ENCODE measurements at places on chromosomes 16 and 17.
A peak's percentile ranks its signal among the peaks of the same experiment; 100 is the strongest.

DNA sequence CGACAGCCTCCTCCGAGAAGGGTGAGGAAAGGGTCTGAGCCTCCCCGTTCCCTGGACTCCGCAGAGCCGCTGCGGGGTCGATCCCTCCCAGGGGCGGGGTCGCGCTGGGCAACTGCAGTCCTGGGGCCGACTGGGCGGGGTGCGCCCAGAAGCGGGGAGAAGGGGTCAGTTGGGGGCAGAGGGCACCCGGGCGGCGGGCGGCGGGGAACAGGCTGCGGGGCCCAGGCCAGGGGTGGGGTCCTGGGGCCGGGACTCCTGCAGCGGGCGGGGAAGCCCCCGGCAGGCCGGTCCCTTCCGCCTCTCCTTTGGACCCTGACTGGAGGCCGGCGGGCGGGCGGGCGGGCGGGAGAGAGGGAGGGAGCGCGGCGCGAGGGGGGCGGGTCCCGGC is 352 bp downstream of the GGNBP2 start:
- peak; percentile 65 for DNase-seq

DNA sequence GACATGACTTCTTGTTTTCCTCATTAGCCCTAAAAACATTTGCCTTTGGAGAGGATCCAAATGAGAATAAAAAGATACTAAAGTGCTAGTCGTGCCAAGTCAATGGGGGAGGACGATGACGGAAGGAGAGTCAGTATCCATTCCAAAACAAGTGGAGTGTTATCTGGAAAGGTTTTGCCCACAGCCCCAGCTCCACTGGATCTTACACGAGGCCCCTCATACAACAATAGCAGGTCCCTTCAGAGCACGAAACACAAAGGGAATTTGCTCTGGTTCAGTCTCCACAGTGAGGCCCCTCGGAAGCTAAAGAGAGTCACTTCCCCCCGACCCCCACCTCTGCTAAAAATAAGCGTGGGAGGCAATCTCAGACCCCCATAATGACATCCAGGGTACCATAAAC is 496.9 kb upstream of the ZFHX3 start:
- no peak for DNase-seq

DNA sequence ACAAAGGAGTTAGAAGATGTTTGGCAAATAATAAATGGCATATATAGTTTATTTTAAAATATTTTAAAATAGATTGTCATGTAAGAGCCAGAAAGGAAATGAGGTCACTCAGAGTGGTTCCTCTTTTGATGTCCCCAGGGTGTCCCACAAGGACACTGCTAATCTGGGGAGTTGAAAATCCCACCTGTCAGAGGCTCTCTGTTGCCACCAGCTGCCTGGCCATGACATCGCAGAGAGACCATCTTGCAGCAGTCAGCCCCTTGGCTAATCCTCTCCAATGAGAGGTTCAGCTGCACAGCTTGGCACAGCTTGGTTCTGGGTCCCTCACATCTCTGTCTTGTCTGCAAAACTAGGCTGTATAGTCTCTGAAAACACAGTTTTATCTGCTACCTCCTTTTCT is 11.0 kb upstream of the RBFOX1 start:
- no peak for DNase-seq

DNA sequence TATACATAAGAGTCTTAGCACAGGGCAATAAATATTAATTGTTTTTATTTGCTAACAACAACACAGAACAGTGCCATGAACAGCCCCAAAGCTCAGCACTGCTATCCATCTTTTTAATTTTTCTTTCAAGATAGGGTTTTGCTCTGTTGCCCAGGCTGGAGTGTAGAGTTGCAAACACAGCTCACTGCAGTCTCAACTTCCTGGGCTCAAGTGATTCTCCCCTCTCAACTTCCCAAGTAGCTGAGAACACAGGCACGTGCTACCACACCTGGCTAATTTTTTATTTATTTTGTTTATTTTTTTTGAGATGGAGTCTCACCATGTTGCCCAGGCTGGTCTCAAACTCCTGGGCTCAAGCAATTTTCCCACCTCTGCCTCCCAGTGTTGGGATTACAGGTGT is 47.6 kb upstream of the AKAP1 start:
- DNase-seq, result no peak

DNA sequence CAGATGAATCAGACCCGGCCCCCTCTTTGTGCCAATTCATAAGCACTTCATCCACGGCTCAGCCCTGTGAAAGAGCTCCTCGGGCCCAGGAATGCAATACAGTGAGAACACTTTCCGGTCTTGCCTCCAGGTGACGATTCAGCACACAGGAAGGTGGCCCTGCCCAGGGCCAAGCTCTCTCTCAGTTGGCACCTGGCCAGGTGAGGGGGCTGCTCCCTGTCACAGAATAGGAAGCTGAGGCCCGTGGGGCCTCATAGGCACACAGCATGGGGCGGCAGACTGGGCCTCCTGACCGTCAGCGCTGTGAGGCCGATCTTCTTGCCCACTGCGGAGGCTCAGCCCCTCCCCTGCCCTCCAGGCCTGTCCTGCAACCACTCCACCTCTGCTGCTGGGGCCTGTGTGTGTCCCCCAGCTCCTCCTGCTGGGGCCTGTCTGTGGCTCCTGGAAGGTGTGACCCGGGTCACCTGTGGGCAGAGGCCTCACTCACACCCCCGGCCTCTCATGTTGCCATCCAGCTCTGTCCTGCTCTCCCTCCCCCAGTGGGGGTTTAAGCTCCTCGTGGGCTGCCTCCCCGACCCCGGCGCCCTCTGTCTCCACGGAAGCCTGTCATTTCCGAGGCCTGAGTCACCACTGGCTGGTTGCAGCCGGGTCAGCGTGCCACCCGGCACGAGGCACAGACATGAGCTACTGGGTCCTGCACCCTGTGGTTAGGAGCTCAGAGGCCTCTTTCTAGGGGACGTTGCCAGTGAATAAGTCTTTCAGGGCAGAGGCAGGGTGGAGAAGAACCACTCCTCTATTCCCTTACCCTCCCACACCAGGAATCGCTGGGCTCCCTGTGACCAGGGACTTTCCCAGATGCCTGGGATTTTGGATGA is 114.4 kb downstream of the SEC14L1 start:
- DNase-seq, result no peak

DNA sequence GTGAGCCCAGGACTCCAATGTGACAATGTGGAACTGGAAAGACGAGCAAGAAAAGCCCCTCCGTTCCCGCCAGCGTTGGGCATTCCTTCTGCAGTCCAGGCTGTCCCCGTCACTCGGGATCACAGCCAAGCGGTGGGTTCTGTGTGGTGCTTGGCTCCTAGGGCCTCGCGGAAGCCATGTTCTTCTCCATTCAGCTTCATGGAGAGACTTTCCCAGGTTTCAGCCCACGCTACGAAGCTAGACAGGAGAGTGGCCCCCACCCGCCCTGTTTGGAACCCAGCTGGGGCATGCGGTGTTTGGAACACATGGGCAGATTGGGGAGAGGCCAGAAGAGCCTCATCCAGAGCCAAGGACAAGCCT is 5.8 kb downstream of the LMF1 start:
- DNase-seq, result no peak

- no peak for DNase-seq
Measured at GRCh38 chr16:30112197-30113030, 923 bp downstream of the GDPD3 start.

DNA sequence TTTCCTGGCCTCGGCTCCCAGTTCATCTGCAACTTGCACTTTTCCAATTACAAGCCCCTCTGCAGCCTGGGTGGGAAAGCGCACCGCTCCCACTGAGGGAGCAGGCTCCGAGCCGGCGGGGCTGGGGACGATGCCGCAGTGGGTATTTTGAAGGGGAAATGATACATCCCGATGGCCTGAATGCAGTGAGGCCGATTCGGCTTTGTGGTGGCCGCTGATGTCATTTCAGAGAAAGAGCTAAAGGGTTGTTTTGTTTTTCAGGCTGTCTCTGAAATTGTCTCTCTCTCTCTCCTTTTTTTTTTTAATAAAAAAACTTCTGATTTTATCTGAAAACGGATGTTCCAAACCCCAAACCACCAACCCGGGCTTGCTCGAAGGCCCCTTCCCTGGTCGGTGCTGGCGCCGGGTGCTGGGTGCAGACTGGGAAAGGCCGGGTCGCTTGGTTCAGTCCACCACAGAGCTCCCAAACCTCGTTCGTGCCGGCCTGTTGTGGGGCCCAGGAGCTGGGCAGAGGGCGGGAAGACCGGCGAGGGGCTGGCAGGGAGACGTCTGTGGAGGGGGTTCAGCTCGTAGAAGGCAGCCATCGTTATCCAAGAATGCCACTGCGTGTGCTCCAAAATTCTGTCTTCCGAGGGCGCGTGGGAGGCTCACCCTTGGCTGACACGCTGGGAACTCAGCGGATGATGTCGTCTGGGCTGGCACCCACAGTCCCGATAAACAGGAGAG is 102.8 kb downstream of the FOXL1 start:
- DNase-seq, result no peak

DNA sequence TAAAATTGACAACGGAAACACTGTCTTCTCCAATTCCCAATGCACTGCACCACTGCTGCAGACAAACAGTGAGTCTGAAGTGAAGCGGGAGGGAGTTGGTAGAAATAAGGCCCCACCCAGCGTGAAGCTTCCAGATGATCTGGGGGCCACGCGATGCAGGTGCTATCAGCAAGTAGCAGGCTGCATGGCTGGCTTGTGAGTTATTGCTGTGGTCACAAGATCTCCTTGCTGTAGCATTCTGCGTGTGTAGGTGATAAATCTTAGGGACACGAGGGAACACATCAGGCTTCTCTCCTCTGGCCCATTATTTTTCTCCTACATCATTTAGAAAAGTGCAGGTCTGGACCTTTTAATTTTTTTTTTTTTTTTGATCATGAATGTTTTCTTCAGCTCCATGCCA is 407.6 kb downstream of the TMEM114 start:
- no peak for DNase-seq

GRCh38 chr17:82860606-82861392 is 21.0 kb upstream of the ZNF750 start:
- DNase-seq, result no peak

- no peak for DNase-seq
Measured at GRCh38 chr17:63714550-63715277, 14.8 kb upstream of the LIMD2 start.

- DNase-seq, result no peak
Measured at GRCh38 chr16:79876332-79876730, 275.8 kb upstream of the MAF start.

DNA sequence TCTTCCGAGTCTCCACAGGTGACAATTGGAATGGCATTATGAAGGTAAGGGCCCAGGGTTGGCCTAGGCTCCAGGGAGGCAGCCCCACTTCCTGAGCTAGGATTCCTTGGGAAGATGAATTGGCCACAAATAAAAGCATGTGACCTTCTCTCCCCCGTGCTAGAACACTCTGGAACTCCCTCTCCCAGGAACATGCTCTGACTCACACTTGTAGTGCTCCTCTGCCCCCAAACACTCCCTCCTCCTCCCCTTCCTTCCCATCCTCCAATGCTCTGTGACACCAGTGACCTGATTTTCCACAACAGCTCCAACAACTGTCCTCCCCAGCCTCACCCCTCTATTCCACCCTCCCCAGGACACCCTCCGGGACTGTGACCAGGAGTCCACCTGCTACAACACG is 16.4 kb upstream of the ABCC3 start:
- DNase-seq, result no peak

- DNase-seq, result no peak
Measured at GRCh38 chr17:17191961-17192381, 14.2 kb downstream of the PLD6 start.

GRCh38 chr16:89093602-89094251 is at the start of gene ACSF3:
Gene ACSF3, plus strand, starts transcription at chr16:89093852. Its CDS starts 6,830 bp downstream, at chr16:89100682.
- no peak for DNase-seq

- no peak for DNase-seq
Measured at GRCh38 chr17:48148029-48148770, 40.6 kb downstream of the SNX11 start.

GRCh38 chr16:61713787-61714186 is 322.5 kb downstream of the CDH8 start:
- DNase-seq, result no peak

DNA sequence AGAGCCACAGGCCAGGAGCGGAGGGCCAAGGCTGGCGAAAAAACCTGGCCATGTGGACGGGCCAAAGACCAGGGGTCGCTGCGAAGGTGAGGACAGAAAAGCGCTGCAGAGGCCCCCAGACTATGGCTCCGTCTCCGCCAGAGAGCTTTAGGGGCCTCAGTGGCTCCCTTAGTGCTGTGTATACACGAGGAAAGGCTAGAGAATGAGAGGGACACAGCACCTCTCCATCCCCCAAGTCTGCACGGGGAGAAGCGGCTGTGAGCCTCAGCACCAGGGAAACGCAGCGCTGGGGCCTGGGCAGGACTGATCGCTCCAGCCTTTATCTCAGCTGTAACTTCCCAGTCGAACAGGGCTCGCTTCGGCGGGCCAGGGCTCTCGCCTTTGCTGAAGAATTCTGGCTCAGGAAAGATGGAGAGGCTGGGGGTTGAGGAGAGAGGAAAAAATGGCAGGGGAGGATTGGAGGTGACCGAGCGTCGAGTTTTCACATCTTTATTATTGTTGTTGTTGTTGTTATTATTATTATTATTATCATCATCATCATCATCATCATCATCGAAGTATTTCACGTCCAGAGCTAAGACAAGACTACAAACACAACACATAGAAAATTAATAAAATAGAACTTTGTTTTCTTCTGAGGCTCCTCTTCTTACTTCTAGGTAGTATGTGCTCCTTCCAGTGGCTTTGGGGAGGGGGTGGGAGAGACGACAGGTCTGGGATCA is 1.9 kb upstream of the HOXB5 start:
- DNase-seq, result no peak

DNA sequence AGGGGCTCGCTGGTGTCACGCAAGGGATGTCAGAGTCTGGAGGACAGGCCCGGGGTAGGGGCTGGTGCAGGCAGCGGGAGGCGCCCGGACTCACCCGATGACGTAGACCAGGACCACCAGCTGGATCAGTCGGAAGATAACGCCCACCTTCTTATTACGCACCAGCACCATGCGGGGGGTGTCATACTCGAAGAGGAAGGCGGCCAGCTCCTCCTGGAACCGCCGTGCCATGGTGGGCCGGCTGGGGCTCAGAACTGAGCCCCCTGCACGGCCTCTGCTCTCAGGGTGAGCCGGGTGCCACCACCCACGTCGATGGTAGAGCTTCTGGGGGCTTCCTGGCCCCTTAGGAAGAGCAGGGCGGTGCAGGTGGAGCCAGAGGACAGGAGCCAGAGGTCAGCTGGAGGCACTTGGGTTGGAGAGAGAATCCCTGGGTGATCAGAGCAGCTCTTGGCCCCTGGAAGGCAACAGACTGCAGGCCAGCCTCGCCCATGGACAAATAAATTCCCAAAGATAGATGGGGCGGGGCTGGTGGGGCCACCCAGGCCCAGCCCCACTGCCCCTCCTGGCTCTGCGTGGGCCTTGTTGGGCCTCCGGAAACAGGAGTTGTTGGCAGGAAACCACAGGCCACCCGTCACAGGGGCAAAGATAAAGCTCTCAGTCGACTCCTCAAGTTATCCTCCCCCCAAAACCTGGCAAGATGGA is at the start of gene P2RX1:
Gene P2RX1 (minus strand): TSS at position 471 of the 702 bp plus-strand sequence. CDS start 240 bp downstream, at position 231.
- no peak for DNase-seq

GRCh38 chr17:44383861-44384260 is 5.6 kb downstream of the ITGA2B start:
- no peak for DNase-seq

- DNase-seq, result no peak
Measured at GRCh38 chr17:34861864-34862263, 99.4 kb downstream of the CCT6B start.

DNA sequence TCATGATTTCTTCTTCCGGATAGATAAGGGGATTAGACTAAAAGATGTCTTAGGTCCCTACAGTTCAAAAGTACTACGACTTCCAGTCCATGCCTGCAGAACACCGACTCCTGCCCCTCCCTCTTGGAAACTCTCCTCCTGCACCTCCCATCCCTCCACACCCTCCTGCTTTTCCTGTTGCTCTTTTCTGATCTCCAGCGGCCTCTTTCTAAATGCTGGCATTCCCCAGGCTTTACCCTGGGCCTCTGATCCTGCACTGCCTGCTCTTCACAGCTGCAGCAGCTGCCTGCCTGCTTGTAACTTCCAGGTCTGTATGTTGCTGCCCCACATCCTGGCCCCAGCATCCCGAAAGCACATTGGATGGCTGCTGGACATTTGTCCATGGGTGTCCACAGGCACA is 154.2 kb downstream of the KCNJ12 start:
- no peak for DNase-seq

Data from esophagus squamous epithelium (tissue), 5 donors.